Fibroblast of skin of left biceps (primary cell): ENCODE measurements at places on chromosomes 4 and X.

DNA sequence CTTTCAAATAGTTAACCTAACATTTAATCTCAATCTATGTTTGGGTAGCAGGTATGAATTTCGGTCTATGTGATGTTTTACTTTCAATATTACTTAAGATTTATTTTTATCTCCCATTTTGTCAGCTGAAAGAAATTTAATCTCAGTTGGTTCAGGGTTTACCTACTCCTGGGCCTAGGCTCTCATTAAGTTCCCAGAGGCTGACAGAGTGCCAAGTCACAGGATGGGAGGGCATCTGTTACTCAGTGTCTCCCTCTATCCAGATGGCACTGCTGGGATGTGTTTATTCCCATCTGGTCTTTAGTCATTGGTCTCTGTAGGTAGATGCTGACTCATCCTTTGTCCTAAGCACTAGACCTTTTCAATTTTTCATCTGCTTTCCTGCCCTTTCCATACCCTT is 129.4 kb upstream of the ARSJ start:
- DNase-seq: no peak

DNA sequence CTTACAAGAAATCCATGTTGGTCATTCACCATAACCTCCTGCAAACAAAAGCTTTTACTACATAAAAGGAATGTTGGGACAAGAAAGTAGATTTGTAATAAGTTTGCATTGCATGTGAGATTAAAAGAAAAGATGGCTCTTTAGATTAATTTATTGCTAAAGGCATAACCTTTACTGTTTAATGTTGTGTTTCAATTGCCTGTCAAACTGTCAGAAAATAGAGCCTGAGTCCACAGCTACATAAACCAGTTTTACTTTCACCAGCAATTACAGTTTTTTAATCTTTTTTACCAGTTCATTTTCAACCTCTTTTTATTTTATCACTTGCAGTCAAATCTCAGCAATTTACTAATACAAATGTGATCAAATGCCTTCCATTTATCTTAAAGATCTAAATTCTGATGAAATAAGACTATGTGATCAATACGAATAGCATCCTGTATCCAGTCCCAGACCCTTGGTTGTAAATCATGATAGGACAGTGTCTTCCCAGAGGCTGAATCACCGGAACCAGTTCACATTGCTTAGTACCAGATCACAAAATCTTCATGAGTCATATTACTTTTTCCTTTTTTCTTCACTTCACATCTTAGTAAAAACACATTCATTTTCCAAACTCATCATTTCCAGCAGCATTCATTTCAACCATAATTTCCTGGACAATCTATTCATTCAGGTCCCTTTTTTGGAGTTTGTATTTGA is 95.4 kb upstream of the FRG1 start:
- peak; percentile 57 for DNase-seq

GRCh38 chr4:90226734-90227133 is 99.5 kb downstream of the CCSER1 start:
- DNase-seq: no peak

DNA sequence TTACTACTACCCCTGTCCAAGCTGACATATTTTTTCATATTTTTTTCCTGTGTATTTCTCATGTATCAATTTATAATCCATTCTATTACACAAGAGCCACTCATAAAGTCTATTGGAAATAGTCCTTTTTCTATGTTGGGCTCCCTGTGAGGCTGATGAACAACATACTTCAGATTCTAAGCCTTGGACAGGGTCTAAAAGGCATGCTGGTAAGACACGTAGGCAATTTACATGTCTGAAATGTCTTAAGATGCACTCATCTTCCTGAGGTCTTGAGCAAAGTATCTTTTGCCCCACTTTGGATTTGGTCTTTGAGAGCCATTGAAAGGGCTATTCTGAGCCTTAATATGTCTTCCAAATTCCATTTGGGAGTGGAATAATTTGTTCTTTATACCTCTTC is 31.8 kb downstream of the OCIAD1 start:
- no peak for DNase-seq

- DNase-seq: no peak
Observed at GRCh38 chr4:183757060-183757459, 98.0 kb downstream of the TRAPPC11 start.

DNA sequence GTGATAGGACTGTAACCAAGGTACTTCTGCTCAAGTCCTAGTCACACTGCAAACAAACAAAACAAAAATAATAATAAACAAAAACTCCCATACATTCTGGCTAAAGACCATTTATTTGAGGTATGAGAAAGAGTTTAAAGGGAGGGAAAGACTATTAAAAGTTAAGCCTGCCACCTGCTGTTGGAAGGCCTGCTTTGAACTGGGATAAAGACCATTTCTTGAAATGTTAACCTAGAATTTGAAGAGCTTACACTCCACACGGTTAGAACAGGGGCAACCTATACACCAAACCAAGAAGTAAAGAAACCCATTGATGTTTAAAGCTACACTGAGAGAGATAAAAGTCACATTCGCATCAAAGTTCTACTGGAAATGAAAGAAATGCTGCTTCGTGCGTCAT is 548.7 kb upstream of the DIPK2B start:
- no peak for DNase-seq

DNA sequence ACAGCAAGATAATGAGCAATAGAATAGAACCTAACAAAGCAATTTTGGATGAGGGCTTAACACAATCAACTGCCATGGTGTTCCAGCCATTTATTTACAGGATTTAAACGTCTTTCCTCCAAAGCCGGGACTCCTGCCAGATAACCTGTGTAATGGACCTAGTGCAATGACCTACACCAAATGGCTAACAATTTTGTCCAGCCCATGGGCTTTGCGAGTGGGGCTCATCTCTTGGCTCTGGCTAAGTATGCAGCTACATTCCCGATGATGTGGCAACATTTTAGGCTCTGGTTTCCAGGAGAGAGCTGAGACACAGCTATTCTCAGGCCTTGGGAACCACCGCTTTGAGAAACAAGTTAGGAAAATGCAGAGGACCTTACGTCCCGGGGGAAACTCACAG is 822.3 kb upstream of the FTHL17 start:
- no peak for DNase-seq

DNA sequence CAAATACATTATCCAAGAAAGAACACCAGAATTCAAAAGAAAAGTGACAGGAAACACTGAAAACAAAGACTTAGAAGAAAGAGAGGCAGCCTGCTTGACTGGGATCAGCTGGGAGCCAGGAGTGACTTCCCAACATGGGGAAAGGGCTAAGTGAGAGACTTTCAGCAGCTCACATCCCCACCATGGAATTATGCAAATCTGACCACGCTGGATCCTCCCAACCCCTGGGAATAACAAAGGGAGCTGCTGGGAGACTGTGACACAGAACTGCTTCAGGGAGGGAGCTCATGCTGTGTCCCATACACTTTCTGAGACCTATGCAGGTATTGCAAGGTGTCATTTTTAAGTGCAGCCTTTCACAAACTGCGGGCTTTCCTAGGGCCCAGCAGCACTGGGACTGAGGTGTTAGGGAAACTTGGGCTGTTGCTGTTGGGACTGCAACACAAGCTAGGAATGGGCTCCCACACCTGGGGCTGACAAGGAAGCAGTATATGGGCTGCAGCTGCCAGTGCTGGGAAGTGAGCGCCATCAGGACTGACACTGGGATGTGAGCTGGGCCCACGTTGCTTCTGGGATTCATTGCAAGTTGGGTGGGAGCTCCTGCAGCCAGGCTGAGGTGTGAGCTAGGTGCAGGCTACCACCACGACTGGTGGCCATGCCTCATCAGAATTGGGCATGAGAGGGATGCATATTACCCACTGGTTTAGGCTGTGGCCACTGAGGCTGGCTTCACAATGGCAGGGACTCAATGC is 139.1 kb downstream of the KDR start:
- no peak for DNase-seq

DNA sequence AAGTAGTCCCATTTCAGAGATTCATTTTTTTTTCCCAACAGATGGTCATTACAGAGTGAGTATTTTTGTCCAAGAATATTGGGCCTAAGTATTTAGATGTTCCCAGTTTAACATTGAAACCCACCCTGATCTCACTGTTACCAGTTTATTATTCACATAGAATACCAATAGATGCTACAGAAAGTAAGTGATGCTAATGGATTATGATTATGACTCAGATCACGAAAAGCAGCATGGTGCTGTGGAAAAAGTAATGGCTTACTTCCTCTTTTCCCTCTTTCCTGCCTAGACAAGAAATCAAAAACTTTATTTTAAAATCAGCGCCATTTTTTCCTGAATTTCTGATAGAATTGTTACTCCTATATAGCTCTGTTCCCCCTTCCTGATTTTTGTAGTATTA is 51.9 kb downstream of the GSPT2 start:
- DNase-seq: no peak

- no peak for DNase-seq
Observed at GRCh38 chrX:133468051-133468450, 52.8 kb upstream of the GPC4 start.

DNA sequence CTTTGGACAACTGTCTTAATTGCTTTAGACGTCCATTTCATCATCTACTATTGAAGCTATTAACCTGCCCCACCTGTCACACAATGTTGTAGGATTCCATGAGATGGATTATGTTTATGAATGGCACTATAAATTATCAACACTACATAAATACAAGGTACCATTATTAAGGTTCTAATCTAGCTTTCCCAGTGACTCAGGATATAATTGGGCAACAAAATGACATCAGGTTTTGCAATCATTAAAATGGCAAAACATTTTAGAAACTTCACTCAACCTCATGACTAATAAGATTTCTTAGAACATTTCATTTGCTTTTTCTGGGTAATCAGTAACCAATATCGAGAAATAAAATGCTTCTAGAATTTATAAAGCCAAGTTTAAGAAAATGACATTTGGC is 9.2 kb downstream of the HOPX start:
- DNase-seq: no peak

DNA sequence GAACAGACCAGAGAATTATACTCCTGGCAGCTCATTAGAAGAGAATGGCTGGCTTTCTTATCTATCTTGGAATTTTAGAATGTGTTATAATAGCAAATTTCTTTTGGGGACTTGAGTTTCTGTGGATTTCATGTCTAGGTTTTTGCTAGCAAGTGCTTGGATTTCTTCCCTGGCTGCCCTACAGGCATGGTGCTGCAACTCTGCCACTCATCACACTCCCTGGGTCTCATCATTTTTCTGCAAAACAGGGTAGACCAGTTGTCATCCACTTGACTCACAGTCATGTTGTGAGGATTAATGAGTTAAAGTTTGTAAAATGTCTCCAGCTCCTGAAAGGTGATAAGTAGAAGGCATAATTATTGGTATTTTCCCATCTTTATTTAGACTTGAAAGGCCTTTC is 60.7 kb upstream of the LCORL start:
- DNase-seq: no peak

- DNase-seq: no peak
Observed at GRCh38 chr4:84159762-84160161, 339.3 kb downstream of the NKX6-1 start.

- DNase-seq: no peak
Observed at GRCh38 chr4:31768756-31769155, 1048.6 kb downstream of the PCDH7 start.

- DNase-seq: no peak
Observed at GRCh38 chrX:76555816-76556215, 128.3 kb downstream of the MAGEE1 start.

GRCh38 chr4:29560452-29560851 is 1159.7 kb upstream of the PCDH7 start:
- DNase-seq: no peak

DNA sequence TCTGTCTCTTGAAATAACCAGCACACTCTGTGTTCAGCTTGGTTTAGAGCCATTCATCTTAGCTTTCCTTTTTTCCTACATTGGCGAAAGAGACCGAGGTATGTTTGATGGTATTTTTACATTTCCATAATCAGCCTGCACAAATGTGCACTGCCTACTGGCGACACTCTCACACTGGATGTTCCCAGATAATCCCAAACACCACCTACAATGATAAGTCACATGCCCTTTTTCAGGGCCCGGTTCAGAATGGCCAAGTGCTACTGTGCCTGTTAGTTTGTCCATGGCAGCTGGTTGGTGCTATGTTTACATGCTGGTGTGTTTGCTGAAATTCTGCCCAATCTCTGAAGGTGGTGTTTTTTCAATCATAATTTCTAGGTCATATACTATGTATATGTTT is 80.8 kb upstream of the NR3C2 start:
- DNase-seq: no peak

- DNase-seq: no peak
Observed at GRCh38 chr4:123524958-123525628, 128.5 kb downstream of the SPRY1 start.

DNA sequence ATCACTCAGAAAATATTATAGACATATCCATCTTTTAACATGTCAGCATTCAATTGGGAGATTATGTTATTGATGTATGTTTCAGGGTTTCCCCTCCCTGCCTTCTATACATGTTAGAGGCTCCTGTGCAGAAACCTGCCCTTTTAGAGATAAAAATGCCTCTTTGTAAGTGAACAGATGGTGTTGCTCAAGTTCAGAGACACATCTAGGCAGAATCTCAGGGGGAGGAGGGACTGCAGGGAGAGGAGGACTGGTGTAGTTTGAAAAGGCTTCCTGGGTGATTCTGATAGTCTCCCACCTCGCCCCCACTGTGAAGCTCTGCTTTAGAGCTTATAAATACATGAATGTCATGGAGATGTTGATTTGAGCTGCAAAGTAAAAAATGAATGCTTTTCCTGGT is 12.0 kb upstream of the UNC5C start:
- DNase-seq: no peak

- no peak for DNase-seq
Observed at GRCh38 chrX:98956014-98956413, 1454.1 kb downstream of the PCDH19 start.

- no peak for DNase-seq
Observed at GRCh38 chrX:9767375-9767774, 1.7 kb upstream of the GPR143 start.

GRCh38 chr4:154389148-154389547 is 102.5 kb downstream of the DCHS2 start:
- DNase-seq: no peak

DNA sequence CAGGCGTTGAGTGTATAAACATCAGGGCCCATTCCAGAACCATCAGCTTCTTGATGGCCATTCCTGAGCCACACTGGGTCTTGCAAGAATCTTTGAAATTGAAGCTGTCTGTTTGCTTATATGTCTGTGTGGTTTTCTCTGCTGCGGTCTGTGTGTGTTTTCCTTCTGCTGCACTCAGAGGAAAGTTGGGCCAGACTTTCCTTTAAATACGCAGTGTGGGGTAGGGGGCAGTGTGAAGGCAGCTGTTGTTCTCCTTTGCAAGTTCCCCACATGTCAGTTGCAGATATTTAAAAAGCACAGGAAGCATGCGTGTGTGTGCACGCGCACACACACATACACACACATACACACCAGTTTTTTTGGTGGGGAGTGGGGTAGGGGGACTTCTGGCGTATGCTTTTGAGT is 32.1 kb downstream of the CCKAR start:
- no peak for DNase-seq
